ENCODE measurements at places on chromosomes 7 and 10.

- no peak for DNase-seq
These were observed 49.1 kb downstream of the APBB1IP start for GRCh38 chr10:26486990-26487850.

DNA sequence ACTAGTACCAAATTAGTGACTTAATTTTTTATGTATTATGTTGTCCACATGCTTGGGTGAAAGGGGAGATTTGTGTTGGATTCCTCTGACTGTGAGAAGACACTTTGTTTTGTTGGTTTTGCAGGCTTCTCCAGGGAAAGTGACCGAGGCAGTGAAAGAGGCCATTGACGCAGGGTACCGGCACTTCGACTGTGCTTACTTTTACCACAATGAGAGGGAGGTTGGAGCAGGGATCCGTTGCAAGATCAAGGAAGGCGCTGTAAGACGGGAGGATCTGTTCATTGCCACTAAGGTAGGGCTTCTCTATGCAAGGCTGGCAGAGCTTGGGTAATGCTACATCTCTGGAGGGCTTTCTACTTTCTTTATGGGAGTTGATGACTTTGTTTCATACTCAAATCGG is 4.5 kb downstream of the AKR1E2 start:
- DNase-seq, result no peak

DNA sequence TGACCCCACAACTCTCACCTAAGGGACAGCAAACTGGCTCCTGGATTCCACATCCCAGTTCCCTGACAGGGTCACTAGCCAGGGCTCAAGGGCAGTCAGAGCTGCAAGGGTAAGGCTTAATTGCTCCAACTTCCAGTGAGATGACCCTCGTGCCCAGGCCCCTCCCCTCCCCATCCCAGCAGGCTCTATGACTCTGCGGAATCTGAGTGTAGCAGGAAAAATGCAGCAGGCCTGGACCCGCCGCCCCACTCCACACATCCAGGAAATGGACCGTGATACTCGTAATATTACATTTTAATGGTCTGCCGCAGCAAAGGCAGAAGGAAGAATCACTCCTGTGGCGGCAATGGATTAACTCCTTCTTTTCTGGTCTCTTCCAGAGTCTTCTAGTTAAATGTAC is 91.7 kb upstream of the CHST15 start:
- DNase-seq, result no peak

- no peak for DNase-seq
These were observed 335.2 kb upstream of the SEMA3D start for GRCh38 chr7:85522070-85522469.

DNA sequence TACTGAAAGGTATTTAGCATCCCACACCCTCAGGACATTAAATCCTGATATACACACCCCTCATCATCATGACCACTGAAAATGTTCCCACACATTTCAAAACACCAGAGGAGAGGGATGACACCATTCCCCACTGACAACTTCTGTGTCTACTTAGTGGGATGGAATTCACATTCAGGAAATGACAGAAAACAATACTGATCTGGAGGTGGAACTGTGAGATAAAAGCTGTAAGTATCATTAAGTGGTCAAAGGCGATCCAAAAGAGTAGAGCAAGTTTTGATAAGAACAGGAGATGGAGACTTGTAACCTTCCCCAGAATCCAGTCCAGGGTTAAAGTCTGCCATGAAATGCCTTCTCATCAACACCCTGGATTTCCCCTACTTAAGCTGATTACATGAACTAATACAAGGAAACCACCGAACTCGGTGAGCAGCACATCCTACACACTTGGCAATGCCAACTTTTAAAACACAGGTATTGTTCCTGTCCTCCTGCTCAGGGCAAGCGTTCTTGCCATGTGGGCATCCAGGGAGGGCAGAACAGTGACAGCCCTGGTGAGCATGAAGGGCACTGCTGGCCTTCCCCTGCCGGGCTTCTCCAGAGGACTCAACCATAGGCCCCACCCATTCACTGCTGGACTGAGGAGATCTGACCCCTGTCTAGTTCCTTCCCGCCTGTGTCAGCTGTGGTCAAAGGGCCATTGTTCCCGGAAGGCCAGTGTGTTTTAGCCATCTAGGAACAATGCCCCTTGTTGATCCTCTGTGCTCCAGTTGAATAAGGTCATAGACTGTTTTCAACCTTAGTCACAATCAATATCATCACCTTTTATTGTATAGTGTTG is 85.0 kb downstream of the SGMS1 start:
- no peak for DNase-seq

DNA sequence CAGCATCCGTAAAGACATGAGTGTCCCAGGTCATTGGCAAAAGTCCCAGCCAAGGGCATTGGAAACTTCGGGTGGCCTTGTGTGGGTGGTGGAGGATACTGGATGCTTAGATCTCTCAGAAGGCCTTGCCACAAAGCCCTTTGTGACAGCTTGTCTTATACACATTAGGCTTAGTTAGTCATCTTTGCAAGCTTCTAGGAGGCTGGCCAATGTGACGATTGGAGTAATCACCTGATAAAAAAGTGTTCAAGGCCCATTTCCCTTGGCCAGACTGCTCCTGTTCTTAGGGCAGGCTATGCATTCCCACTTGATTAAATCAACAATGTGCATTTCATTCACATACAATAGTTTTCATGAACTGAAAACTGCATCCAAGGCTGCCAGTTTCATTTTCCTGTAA is 26.9 kb downstream of the NPS start:
- no peak for DNase-seq

DNA sequence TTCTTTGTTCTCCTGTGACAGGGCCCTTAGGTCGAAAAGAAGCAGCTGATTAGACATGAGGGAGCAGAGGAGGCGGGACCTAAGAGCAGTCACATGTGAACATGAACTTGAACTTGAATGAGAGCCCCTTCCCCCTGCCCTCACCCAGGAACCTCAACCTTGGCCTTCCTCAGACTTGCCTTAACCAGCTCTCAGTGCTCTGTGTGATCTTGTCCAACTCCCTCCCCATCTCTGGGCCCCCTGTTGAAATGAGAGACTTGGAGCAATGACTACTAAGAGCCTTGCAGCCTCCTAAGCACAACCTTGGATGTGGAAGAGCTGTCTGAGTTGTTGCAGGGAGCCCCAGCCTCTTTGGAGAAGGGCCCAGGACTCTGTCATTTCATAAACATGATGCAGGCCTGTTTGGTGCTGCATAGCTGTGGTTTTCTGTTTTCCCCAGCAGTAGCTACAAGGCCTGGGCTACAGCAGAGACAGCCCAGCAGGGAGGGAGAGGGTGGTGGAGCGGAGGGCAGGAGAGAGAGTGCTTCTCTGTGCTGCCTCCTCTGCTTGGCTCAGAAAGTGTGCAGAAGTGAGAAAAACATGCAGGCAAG is 123.9 kb upstream of the ZMIZ1 start:
- DNase-seq, result no peak

GRCh38 chr10:48279081-48279751 is 4.7 kb upstream of the FRMPD2 start:
- no peak for DNase-seq

DNA sequence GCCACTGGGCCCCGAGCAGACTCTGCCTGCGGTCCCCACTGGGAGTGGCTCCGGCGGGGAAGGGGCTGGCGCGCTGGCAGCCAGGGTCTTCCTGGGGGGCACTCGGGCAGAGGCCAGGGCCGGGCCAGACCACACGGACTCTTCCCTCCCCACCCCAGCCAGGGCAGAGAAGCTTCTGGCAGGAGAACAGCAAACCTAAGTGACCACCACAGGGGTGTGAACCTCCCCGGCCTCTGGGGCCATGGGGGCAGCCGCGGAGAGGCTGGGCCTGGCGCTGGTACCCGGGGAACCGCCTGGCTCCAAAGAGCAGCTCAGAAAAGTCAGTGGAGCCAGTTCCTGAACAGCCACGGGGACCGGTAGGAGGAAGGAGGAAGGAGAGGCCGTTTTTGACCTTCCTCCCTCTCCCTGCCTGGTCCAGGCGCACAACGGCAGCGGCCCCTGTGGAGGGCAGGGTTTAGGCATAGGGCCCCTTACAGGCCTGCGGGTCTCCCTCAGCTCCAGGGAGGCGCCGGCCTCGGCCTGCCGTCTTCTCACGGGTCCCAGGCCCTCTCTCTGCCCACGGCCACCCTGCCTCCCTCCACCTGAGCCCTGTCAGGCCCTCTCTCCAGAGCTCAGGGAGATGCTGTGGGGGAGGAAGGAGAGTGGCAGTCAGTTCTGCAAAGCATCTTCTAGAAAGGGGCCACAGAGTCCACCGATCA is 51.8 kb downstream of the TMEM209 start:
- DNase-seq, result no peak

DNA sequence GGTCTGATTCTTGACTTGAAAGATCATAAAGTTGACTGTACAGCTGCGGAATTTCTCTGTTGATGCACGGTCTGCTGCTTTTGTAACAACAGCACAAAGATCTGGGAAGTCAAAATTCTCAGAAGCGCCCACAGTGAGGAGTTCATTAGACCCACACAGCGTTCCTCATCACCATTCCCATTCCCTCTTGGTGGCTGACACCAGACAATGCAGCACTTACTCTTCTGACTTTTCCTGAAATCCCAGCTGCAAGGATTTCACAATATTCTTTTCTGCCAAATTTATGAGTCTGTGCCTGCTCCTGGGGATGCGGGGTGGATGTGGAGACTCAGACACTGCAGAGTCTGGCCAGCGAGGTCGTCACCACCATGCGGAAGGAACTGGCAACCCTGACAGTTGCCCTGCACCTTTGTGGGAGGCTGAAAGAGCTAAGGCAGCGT is 233.9 kb downstream of the FANK1 start:
- DNase-seq, result no peak
